ENCODE measurements at places on chromosomes 1 and 21.

- no peak for DNase-seq
These were observed 13.6 kb upstream of the FAAH start for GRCh38 chr1:46380508-46380907.

DNA sequence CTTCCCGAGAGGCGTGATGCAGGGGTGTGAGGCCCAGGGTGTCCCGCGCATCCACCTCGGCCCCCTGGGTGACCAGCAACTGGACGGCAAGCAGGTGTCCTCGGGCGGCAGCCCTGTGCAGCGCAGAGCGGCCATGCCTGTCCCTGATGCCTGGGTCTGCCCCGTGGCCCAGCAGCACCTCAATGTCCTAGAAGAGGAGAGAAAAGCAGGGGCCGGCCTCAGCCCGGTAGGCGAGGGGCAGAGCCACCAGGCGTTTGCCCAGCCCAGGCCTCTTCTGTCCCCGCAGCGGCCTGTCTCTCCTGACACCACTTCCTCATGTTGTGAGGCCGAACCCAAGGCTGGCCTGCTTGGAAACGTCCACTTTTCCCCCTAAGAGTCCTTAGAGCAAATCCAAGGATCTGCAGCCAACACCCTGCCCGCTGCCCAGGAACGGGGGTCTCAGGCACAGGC is 1.7 kb downstream of the ANKRD65 start:
- DNase-seq = no peak

DNA sequence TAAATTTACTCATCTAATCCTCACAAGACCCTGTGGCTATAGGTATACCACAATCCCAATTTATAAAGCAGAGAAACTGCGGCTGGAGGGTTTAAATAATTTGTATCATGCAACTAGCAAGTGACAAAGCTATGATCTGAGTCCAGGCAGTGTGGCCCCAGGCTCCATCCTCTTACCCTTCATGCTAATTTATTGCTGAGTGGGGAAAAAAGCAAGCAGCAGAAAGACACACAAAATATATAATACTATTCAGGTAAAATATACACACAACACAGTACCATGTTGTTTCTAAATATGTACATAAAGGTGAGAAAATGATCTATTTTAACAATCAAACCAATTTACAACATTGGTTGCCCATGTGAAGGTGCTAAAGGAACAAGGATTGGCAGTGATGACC is 17.3 kb upstream of the LORICRIN start:
- no peak for DNase-seq

GRCh38 chr1:36523850-36524249 is 41.1 kb upstream of the CSF3R start:
- no peak for DNase-seq

GRCh38 chr1:232186931-232187330 is 443.0 kb downstream of the SIPA1L2 start:
- no peak for DNase-seq

DNA sequence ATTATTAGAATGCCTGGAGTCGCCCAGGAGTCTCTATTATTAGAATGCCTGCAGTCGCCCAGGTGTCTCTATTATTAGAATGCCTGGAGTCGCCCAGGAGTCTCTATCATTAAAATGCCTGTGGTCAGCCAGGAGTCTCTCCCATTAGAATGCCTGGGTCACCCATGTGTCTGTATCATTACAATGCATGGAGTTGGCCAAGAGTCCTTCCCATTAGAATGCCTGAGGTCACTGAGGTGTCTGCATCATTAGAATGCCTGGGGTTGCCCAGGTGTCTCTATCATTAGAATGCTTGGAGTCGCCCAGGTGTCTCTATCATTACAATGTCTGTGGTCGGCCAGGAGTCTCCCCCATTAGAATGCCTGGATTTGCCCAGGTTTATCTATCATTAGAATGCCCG is 66.9 kb downstream of the RNF187 start:
- DNase-seq = no peak
